ENCODE measurements at places on chromosomes 13 and 19.

GRCh38 chr19:55703790-55704215, 28.8 kb downstream of the EPN1 start:
- DNase-seq: peak; percentile 13

GRCh38 chr19:13476071-13476470, 30.2 kb downstream of the CACNA1A start:
- no peak for DNase-seq

DNA sequence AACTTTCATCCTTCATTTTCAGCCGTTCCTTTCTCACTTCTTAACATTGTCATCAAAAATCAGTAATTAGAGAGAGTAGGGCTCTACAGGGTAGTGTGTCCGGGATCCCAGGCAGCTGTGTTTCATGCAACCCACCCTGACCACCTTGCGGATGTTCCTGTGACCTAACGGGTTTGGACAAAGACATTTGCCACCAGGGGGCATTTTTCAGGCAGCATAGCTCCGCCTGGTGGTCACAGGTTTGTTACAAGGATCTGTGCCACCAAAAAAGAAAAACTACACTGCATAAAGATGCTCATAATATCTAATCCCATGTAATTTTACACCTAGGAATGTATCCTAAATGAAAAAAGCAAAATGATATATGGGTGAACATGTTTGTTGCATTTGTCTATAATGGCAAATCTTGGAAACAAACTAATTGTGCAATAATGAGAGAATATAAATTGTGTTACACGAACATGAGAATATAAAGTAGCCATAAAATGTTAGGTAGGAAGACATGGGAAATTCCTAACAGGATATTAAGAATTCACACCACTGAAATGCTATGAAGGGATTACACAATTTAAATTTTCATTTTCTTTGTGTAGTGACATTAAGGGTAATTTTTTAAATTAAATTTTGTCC, 123.0 kb downstream of the SLC7A1 start:
- peak; percentile 41 for DNase-seq

DNA sequence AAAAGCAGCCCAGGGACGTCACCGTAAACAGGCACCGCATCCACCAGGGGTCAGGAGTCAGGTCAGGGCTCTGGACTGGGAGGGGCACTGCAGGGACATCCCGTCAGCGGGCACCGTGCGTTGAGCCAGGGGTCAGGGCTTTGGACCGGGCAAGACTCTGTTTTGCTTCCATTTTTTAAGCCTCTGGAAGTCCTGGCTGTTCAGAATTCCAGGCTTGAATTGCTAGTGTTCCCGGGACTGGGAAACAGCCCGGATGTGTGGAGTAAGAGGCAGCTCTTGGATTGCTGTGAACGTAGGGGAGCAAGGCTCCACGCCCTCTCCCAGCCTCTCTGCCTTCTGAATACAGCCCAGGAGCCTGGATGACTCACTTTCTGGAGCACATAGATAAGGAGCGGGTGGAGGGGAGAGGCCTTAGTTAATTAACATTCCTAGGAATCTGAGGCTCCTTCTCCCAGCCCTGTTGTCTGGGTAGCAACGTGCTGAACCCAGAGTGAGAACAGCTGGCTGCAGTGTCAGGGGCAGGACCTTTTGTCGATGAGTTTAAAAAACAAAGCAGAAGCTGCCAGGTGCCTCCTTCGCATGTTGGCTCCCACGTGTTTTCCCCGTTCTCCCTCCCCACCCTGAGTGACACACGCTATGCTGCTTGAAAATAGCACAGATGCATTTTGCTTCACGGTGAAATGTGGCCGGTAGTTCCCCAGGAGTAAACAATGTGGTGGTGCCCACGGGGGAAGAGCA, 21.9 kb downstream of the ATP11A start:
- no peak for DNase-seq

GRCh38 chr13:97267418-97268059, 45.4 kb downstream of the MBNL2 start:
- DNase-seq: no peak

GRCh38 chr13:71368336-71368735, 498.7 kb downstream of the DACH1 start:
- DNase-seq: no peak

GRCh38 chr13:83190020-83190419, 692.3 kb downstream of the SLITRK1 start:
- DNase-seq: no peak

DNA sequence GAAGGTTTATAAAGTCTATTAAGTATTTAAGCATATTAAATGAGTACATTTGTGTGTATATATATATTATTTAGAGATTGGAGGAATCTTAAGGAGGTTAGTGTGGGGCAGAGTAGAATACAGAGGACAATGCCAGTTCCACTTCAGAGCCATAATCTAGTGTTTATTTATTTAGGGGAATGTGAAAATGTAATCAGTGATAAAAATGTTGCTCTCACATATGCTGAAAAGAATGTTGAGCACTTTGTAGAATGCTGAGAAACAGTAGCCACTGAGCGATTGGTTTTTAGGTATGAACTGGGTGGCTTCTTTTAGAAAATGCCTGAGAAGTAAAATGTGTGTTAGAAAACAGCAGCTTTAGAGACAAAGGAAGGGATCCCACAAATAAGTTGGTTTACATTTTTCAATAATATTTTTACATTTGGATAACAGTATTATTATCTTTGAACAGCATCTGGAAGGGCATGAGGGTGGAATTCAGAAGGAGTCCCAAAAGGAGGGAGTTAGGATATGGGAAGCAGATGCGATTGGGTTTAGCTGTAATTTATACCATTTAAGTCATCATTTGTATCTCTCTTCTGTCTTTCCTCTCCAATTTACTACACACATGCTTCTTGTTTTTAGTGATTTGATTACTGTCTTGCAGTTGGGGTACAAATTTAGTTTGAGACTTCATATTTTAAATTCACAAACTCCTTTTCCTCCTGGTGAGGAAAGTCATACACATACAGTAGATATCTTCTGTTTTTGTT, 68.6 kb downstream of the NDFIP2 start:
- no peak for DNase-seq

DNA sequence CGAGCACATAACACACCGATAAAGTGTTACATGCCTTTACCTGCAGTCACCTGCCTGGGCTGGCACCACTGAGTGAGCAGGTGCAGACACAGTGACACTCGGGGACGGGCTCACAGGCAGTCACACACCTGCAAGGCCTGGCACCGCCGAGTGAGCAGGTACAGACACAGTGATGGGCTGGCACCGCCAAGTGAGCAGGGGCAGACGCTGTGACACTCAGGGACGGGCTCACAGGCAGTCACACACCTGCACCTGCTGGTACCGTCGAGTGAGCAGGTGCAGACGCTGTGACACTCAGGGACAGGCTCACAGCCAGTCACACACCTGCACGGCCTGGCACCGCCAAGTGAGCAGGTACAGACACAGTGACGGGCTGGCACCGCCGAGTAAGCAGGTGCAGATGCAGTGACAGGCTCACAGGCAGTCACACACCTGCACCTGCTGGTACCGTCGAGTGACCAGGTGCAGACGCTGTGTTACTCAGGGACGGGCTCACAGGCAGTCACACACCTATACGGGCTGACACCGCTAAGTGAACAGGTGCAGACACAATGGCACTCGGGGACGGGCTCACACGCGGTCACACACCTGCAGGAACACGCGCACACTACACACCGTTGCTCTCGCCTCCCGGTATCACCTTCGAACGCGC, 470 bp downstream of the ZNF835 start:
- no peak for DNase-seq

- DNase-seq: no peak
Observed at GRCh38 chr13:41490371-41491015, 33.1 kb downstream of the RGCC start.

GRCh38 chr19:40422748-40423566, 2.8 kb downstream of the SERTAD1 start:
- no peak for DNase-seq

DNA sequence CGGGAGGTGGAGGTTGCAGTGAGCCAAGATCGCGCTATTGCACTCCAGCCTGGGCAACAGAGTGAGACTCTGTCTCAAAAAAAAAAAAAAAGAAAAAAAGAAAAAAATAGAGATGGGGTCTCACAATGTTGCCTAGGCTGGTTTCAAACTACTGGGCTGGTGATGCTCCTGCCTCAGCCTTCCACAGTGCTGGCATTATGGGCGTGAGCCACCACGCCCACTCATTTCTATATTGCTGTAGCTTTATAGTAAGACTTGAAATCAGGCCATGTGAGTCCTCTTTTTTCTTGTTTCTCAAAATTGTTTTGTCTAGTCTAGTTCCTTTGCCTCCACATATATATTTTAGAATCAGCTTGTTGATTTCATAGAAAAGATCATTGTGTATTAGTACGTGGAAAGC, 18.3 kb downstream of the DNM2 start:
- no peak for DNase-seq

GRCh38 chr19:14117668-14118164, at the start of gene PRKACA:
Gene PRKACA (minus strand): TSS chr19:14117762. CDS start chr19:14117547, 215 bp downstream.
- peak; percentile 93 for DNase-seq

DNA sequence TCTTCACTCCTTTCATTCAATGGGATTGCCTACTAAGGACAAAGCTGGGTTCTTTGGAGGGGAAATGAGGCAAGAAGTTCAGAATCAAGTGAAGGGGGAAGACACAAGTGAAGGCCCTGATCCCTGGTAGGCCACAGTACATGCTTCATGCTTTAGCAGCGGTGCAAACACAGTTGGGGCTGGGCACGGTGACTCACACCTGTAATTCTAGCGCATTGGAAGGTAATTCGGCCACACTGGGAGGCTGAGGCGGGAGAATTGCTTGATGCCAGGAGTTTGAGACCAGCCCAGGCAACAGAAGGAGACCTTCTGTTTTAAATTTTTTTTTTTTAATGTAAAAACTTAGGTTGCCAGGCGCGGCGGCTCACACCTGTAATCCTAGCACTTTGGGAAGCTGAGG, 23.4 kb upstream of the GATAD2A start:
- DNase-seq: no peak
